Left ventricle myocardium inferior (tissue), 1 donor: ENCODE measurements at places on chromosomes 1 and 21.

DNA sequence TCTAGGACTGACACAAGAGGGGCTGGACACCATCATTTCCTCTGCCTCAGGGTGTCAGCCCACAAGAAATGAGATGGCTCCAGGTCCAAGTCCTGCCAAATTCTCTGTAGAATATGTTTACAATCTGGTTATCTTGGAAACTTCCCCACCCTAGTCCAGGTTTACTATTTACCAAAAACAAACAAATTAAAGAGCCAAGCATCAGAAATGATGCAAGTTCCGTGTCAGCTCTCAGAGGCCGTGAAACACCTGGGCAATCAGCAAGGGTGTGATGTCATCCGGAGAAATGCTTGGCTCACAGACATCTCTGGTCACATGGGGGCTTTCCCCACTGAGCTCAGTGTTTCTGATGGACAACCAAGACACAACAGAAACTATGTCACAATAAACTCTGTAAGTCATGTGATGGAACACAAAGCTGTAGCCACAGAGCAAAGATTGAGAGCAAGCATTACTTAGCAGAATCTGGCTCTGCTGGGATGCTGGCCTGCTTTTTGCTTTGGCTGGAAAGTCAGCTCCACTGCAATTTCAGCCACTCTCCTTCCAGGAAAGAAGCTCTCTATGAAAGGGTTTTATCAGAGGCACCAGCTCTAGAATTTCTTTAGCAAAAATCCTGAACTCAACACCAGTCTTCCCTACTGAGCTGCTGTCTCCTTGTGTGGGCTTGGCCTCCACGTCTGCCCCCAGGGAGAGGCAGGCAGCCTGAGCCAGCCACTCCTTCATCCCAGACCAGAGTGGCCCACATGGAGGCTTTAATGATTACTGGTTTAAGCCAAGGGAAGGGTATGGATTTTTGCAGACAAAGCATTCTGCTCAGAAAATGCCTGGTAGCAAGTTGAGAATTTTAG, 55.9 kb downstream of the NENF start:
- DNase-seq = no peak

- no peak for DNase-seq
Measured at GRCh38 chr1:110223127-110223526, 13.0 kb downstream of the KCNC4 start.

- DNase-seq = no peak
Measured at GRCh38 chr1:158089925-158090637, 90.6 kb upstream of the CD1D start.

DNA sequence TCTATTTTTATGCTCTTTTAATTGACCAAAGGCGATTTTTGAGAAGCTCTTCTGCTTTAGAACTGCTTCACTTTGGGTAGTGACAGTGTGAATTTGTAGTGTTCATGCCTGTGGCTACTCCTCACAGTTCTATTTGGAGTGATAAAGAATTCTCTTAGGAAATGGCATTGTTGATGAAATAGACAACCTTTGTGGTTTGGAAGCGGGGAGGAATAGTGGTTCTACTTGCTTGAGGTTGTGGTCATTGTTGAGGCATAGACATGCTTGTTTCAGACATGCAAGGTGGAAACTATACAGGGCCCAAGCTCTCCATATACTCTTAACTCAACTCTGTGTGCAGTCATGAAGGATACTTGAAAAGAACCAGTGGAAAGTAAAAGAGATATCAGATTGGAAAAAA, 481.1 kb upstream of the NEGR1 start:
- no peak for DNase-seq

DNA sequence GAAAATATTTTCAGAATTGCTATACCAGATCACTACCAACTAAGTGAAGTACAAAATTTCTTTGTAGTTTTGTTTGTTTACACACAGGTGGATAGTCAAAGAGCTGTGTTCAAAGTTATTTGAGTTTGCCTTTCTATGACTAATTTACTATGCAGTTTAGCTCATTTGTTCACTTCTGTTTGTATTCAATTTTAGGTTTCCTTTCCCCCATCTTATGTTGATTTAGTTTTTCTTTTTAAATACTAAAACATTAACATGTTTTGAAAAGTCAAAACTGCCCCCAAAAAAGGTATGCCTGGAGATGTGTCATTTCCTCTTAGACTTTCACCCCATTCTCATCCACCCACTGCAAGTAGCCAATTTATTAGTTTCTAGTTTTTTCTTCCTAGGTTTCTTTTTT, 18.7 kb upstream of the RIPPLY3 start:
- DNase-seq = no peak
